ENCODE measurements at places on chromosomes 6 and 20.
A peak's percentile ranks its signal among the peaks of the same experiment; 100 is the strongest.

DNA sequence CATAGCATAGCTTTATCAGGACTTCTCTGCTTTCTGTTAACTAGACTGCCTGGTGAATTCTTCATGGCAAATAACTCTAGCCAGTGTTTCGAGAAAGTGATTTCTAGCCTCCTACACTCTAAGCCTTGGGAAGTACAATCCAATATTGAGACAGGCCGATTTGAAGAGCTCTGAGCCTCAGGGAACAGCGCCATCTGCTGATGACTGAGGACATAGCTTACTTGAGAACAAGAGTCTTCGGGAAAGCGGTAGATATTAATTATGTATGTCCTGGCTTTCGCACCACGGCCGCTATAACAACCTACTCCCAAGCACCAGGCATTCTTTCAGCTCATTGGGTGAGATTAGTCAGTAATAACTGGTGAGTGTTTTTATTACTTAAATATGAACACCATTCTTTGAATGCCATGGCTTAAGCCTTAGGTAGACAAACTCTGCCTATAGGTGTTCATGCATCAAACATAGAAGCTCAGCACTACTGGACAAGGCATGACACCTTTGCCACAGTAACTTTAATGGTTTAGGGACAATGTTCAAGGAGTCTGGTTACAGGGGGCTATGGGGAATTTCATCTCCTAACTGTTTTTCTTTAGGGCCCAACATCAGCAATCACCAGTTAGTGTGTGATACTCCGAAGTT is 518.6 kb downstream of the BMP2 start:
- no peak overlapping the region for H3K27ac ChIP-seq
- peak; percentile 75 for DNase-seq
- H3K4me3 ChIP-seq: no peak overlapping the region
- no peaks in the 10 kb centered on the region for H3K4me1 ChIP-seq

- H3K27me3 ChIP-seq: peaks cover 52% of the 10 kb centered on the region
- DNase-seq: no peak
- H3K4me3 ChIP-seq: peak overlapping the region; percentile 83
- peak overlapping the region; percentile 40 for H3K27ac ChIP-seq
- H3K4me1 ChIP-seq: peaks cover 22% of the 10 kb centered on the region
Observed at GRCh38 chr6:107488174-107488874, 1.6 kb upstream of the SOBP start.

DNA sequence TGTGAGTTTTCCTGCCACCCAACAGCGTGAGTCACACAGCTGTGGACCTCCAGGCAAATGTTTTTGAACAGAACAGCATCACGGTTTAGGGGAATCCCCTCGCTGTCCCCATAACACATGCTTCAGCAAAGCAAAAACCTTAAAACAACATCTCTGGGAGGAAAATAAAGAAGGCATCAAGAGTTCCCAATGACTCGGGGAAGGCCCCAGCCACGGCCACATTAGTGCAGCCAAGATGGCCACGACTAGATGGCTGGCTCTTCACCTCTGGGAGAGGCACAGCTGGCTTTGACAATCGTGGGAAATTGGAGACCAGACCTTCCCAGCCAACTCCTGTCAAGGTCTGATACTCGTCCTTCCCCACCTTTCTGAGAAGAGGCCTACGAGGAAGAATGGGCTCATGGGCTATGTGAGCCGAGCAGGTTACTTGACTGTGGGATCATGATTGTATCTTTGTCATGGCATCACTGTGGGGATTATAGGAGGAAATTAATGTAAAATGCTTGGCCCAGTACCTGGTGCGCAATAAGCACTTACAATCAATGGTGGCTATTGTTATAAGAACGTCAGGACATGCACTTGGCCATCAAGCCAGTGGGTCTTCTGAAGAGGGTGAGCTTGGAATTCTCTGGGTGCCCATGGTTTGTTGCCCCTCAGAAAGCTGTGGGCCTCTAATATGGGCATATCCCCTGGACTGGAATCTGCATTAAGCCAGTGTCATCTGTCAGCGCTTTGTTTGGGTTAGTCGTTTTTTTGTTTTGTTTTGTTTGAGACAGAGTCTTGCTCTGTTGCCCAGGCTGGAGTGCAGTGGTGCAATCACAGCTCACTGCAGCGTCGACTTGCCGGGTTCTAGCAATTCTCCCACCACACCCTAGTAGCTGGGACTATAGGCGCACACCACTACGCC is 43.6 kb downstream of the FGD2 start:
- H3K36me3 ChIP-seq: peaks cover 2% of the 10 kb centered on the region
- peak overlapping the region; percentile 88 for H3K4me3 ChIP-seq
- peaks cover 60% of the 10 kb centered on the region for H3K4me1 ChIP-seq

- H3K27ac ChIP-seq: no peak overlapping the region
- H3K4me1 ChIP-seq: no peaks in the 10 kb centered on the region
- DNase-seq: no peak
- H3K36me3 ChIP-seq: peaks cover 43% of the 10 kb centered on the region
- no peaks in the 10 kb centered on the region for H3K27me3 ChIP-seq
Observed at GRCh38 chr6:111024681-111025080, 42.8 kb downstream of the RPF2 start.

DNA sequence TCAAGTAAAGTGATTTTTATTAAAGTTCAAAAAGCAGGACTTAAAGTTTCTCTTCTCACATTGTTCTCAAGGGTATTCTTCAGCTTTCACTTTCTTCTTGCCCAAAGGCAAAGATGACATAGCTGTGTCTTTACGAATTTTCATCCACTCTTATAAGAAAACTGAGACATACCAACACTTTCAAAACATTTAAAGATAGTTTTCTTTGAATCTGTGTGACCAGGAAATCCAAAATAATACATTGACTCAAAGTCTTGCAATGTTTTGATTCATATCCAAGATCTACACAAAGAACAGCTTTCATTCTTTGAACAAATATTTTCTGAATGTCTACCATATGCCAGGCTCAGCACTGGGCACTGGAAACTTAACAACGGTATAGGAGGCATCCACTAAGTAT is 117.9 kb downstream of the SIM1 start:
- H3K4me3 ChIP-seq: no peak overlapping the region
- no peaks in the 10 kb centered on the region for H3K36me3 ChIP-seq
- no peak for DNase-seq
- H3K27me3 ChIP-seq: no peaks in the 10 kb centered on the region
- H3K4me1 ChIP-seq: no peaks in the 10 kb centered on the region

DNA sequence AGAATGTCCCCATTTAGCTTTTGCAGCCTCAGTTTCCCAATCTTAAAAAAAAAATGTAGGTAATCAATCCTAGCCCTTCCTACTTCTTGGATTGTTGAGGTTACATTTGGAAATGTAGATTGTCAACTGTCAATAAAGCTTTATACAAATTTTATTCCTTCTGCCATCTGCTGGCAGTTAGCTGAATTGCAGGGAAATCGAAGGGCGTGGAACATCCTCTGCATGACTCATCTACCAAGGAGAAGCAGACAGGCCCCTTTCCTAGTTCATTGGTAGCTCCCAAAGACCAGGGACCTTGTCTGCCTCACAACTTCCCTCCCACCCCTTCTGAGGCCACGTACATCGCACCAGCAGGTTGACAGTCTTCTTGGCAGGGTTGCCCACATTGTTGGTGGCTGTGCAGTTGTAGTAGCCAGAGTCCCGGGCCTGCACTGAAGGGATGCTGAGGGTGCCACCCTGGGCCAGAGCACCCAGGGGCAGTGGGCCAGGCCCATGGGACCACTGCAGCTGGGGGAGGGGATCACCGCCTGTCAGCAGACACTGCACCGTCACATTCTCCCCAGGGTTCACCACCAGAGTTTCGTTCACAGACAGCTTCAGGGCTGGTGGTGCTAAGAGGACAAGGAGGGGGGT is 43.6 kb downstream of the MDGA1 start:
- H3K4me1 ChIP-seq: peaks cover 3% of the 10 kb centered on the region
- no peak overlapping the region for H3K27ac ChIP-seq
- DNase-seq: peak; percentile 84
- no peak overlapping the region for H3K4me3 ChIP-seq
- peaks cover 8% of the 10 kb centered on the region for H3K36me3 ChIP-seq

DNA sequence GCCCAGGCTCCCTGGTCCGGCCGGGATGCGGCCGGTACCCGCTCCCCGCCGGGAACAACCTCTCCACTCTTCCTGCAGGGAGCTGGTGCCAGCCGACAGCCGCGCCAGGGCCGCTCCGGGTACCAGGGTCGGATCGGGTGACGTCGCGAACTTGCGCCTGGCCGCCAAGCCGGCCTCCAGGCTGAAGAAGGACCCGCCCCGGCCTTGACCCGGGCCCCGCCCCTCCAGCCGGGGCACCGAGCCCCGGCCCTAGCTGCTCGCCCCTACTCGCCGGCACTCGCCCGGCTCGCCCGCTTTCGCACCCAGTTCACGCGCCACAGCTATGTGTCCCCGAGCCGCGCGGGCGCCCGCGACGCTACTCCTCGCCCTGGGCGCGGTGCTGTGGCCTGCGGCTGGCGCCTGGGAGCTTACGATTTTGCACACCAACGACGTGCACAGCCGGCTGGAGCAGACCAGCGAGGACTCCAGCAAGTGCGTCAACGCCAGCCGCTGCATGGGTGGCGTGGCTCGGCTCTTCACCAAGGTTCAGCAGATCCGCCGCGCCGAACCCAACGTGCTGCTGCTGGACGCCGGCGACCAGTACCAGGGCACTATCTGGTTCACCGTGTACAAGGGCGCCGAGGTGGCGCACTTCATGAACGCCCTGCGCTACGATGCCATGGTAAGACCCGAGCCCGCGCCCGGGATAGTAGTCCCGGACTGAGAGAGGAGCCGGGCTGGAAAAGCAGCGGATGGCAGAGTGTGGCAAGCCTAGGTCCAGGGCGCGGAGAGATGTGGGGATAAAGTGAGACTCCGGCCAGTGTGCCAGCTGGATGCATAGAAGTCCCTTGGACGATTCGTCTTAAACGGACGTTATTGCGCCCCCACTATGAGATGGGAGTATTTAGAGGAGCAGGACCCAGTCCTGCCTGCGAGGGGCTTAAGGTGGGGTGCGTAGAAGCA is at the start of gene NT5E:
Gene NT5E, plus strand, starts transcription at position 266 of the 942 bp plus-strand sequence. Its CDS starts 57 bp downstream, at position 323.
- H3K27me3 ChIP-seq: peaks cover 19% of the 10 kb centered on the region
- peaks cover 65% of the 10 kb centered on the region for H3K4me1 ChIP-seq
- H3K4me3 ChIP-seq: peak within 1 kb of the TSS; percentile 87
- H3K36me3 ChIP-seq: peaks cover 31% of the 10 kb centered on the region
- DNase-seq: peak; percentile 86

- no peak for DNase-seq
- no peaks in the 10 kb centered on the region for H3K36me3 ChIP-seq
- H3K27me3 ChIP-seq: no peaks in the 10 kb centered on the region
- no peak overlapping the region for H3K4me3 ChIP-seq
Observed at GRCh38 chr20:62537649-62538292, 62.0 kb upstream of the GATA5 start.

GRCh38 chr6:10578723-10579122 is 57.6 kb downstream of the GCNT2 start:
- H3K27me3 ChIP-seq: no peaks in the 10 kb centered on the region
- H3K4me3 ChIP-seq: no peak overlapping the region
- no peak for DNase-seq
- H3K27ac ChIP-seq: no peak overlapping the region
- H3K4me1 ChIP-seq: peaks cover 11% of the 10 kb centered on the region
- no peaks in the 10 kb centered on the region for H3K36me3 ChIP-seq

Measured in activated CD4-positive, alpha-beta T cell treated with anti-CD3 and anti-CD28 coated beads, Interleukin-2, amount 10 ng/mL, durations not matched to agents 24 days and 14 days (primary cell).